Esophagus squamous epithelium (tissue), 5 donors: ENCODE measurements at places on chromosomes 2 and 18.

- no peaks in the 10 kb centered on the region for H3K36me3 ChIP-seq
- H3K4me1 ChIP-seq: peaks cover 49% of the 10 kb centered on the region
- peak overlapping the region; percentile 90 for H3K27ac ChIP-seq
- no peak for DNase-seq
- H3K27me3 ChIP-seq: no peaks in the 10 kb centered on the region
These were observed 556 bp downstream of the CYRIA start for GRCh38 chr2:16664809-16665747.

- DNase-seq: no peak
- H3K36me3 ChIP-seq: no peaks in the 10 kb centered on the region
- H3K4me3 ChIP-seq: no peak overlapping the region
- H3K4me1 ChIP-seq: peaks cover 35% of the 10 kb centered on the region
- no peak overlapping the region for H3K27ac ChIP-seq
These were observed 1.6 kb upstream of the PLA2R1 start for GRCh38 chr2:160063879-160064612.

GRCh38 chr2:152062125-152063091 lies 36.4 kb downstream of the CACNB4 start:
- peak overlapping the region; percentile 62 for H3K27ac ChIP-seq
- H3K4me3 ChIP-seq: no peak overlapping the region
- H3K27me3 ChIP-seq: no peaks in the 10 kb centered on the region

DNA sequence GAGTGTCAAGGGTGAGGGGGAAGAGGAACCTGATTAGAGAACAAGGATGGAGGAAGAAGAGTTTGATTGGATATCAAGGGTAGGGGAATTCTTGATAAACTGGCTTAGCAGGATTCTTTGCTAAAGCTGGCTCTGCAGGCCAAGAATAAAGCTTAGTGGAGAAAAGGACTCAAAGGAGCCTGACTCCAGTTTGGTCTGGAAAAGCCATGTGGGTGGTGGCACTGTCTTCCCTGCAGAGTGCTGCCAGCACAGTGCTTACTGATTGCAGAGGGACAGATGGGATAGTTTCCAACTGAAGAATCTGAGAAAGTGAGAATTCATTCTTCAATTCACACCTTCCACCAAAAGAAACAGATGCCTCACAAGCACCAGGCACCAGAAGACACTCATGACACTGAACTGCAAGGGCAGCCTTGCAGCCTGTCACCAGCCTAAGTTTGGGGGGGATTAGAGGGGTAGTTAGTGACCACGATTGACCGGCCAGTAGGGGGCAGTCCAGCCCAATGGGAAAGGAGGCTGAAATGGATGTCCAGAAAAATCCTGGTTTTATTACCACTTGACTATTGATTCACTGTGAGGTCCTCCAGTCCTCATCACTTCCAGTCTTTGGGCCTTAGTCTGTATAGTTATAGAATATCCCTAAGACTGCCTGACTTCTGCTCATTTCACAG lies 334.5 kb downstream of the SMAD2 start:
- no peaks in the 10 kb centered on the region for H3K4me1 ChIP-seq
- H3K4me3 ChIP-seq: no peak overlapping the region
- H3K27ac ChIP-seq: no peak overlapping the region
- no peaks in the 10 kb centered on the region for H3K36me3 ChIP-seq
- DNase-seq: no peak

GRCh38 chr2:29022679-29023078 lies 41.6 kb downstream of the TOGARAM2 start:
- DNase-seq: no peak
- H3K27ac ChIP-seq: no peak overlapping the region
- H3K4me1 ChIP-seq: peaks cover 10% of the 10 kb centered on the region
- H3K36me3 ChIP-seq: no peaks in the 10 kb centered on the region
- no peak overlapping the region for H3K4me3 ChIP-seq
- H3K27me3 ChIP-seq: no peaks in the 10 kb centered on the region

GRCh38 chr2:195730912-195731311 lies 73.9 kb downstream of the SLC39A10 start:
- no peak overlapping the region for H3K4me3 ChIP-seq
- DNase-seq: no peak
- H3K36me3 ChIP-seq: no peaks in the 10 kb centered on the region
- no peak overlapping the region for H3K27ac ChIP-seq
- H3K4me1 ChIP-seq: peaks cover 9% of the 10 kb centered on the region

- no peak overlapping the region for H3K4me3 ChIP-seq
- H3K36me3 ChIP-seq: no peaks in the 10 kb centered on the region
- H3K27me3 ChIP-seq: no peaks in the 10 kb centered on the region
- H3K4me1 ChIP-seq: no peaks in the 10 kb centered on the region
- H3K27ac ChIP-seq: no peak overlapping the region
These were observed 378.9 kb downstream of the GRB14 start for GRCh38 chr2:164242409-164242808.

- H3K4me1 ChIP-seq: no peaks in the 10 kb centered on the region
- no peaks in the 10 kb centered on the region for H3K27me3 ChIP-seq
- no peaks in the 10 kb centered on the region for H3K36me3 ChIP-seq
- DNase-seq: no peak
- H3K27ac ChIP-seq: no peak overlapping the region
- no peak overlapping the region for H3K4me3 ChIP-seq
These were observed 71.4 kb downstream of the NXPH2 start for GRCh38 chr2:138708682-138709241.

- no peak for DNase-seq
- no peak overlapping the region for H3K4me3 ChIP-seq
- H3K36me3 ChIP-seq: no peaks in the 10 kb centered on the region
- H3K27ac ChIP-seq: no peak overlapping the region
- H3K27me3 ChIP-seq: no peaks in the 10 kb centered on the region
- peaks cover 13% of the 10 kb centered on the region for H3K4me1 ChIP-seq
These were observed 50.0 kb upstream of the ITGA6 start for GRCh38 chr2:172377408-172377807.

- no peaks in the 10 kb centered on the region for H3K36me3 ChIP-seq
- peaks cover 23% of the 10 kb centered on the region for H3K27me3 ChIP-seq
- no peak for DNase-seq
- H3K4me1 ChIP-seq: peaks cover 29% of the 10 kb centered on the region
These were observed 118.2 kb downstream of the CLIP4 start for GRCh38 chr2:29233428-29233827.

DNA sequence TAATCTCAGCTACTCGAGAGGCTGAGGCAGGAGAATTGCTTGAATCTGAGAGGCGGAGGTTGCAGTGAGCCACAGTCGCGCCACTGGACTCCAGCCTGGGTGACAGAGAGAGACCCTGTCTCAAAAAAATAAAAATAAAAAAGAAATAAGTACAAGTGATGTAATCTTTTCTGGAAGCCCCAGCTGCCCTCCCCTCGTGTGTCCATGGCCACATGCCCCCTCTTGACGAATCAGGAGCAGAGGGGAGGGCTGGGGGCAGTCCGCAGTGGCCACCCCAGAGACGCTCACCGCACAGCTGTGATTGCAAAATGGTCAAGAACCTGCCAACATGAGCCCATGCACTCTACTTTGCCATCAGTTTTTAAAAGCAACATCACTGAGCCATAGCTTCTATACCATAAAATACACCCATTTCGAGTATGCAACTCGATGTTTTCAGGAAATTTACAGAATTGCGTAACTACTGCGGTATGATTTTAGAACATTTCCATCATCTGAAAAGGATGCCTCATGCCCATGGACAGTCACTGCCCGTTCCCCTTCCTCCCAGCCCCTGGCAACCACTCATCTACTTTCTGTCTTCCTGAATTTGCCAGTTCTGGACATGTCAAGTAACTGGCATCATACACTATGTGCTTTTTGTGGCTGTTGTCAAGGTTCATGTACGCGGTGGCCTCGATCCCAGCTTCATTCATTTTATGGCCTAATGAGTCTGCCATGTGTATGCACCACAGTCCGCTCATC lies 88.1 kb downstream of the NDUFA10 start:
- H3K4me3 ChIP-seq: no peak overlapping the region
- no peaks in the 10 kb centered on the region for H3K27me3 ChIP-seq
- no peak overlapping the region for H3K27ac ChIP-seq
- H3K4me1 ChIP-seq: no peaks in the 10 kb centered on the region
- no peaks in the 10 kb centered on the region for H3K36me3 ChIP-seq

DNA sequence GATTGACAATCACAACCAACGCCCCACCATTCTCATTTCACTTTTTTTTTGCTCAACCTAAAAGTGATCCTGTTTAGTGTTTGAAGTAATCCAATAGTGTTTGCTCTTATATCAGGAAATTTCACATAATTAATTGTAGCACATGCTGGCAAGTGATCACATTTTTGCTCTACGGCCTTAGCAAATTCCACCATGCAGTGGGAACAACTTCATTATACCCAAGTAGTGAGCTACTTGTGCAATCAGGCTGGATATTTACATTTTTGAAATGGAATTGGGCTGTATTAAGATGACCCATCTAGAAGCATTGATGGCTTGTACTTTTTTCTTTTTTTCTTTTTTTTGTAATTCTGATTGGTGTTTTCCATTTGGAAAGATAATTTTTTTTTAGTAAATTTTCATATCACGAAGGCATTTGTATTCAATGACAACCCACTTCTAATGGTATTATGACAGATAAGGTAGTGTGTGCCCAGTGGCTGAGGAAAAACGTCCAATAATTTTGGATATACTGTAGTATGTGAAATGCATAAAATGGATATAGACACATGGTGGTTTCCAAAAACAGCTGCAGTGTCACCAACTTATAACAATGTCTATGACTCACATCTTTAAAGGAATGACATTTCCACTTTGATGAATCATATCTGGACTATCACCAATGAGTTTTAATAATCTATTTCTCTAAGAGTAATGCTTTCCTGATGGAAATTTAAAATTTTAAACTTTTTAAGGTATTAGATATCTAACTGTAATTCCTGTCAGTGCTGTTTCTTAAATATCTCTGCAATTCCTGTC lies 130.6 kb downstream of the COL6A3 start:
- H3K4me3 ChIP-seq: no peak overlapping the region
- no peak for DNase-seq
- peak overlapping the region; percentile 63 for H3K27ac ChIP-seq
- peaks cover 7% of the 10 kb centered on the region for H3K4me1 ChIP-seq
- no peaks in the 10 kb centered on the region for H3K27me3 ChIP-seq

GRCh38 chr18:50662775-50663383 lies 103.0 kb downstream of the MAPK4 start:
- H3K4me3 ChIP-seq: no peak overlapping the region
- no peaks in the 10 kb centered on the region for H3K4me1 ChIP-seq
- H3K27me3 ChIP-seq: no peaks in the 10 kb centered on the region
- H3K36me3 ChIP-seq: no peaks in the 10 kb centered on the region
- DNase-seq: no peak
- H3K27ac ChIP-seq: no peak overlapping the region

- H3K36me3 ChIP-seq: no peaks in the 10 kb centered on the region
- no peaks in the 10 kb centered on the region for H3K27me3 ChIP-seq
- no peak overlapping the region for H3K4me3 ChIP-seq
- DNase-seq: no peak
These were observed 208.2 kb upstream of the EPHA4 start for GRCh38 chr2:221780281-221780688.

GRCh38 chr18:67731851-67732250 lies 215.3 kb upstream of the DSEL start:
- H3K36me3 ChIP-seq: no peaks in the 10 kb centered on the region
- no peak for DNase-seq
- H3K4me1 ChIP-seq: no peaks in the 10 kb centered on the region
- H3K4me3 ChIP-seq: no peak overlapping the region
- H3K27ac ChIP-seq: no peak overlapping the region

- DNase-seq: no peak
- no peaks in the 10 kb centered on the region for H3K36me3 ChIP-seq
- H3K27ac ChIP-seq: no peak overlapping the region
- H3K4me1 ChIP-seq: peaks cover 19% of the 10 kb centered on the region
These were observed 441.8 kb downstream of the ZEB2 start for GRCh38 chr2:144078106-144078505.

DNA sequence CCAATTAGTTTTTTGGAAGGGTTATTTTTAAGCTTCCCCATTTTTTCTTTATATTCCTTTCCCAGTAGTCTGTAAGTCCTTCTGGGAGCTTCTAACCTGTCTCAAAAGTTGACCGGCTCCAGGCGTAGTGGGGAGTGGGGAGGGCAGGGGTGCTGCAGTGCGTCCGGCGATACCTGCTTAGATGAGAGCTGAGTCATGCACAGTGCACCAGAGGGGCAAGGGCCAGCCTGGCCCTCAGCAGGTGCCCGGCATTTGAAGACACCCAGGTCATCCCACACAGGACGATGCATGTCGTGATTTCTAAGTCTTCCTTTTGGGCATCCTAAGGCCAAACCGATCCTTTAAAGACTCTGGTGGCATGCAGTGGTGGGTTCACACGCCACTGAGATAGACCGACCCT lies 73.4 kb downstream of the TPO start:
- H3K4me1 ChIP-seq: no peaks in the 10 kb centered on the region
- H3K36me3 ChIP-seq: no peaks in the 10 kb centered on the region
- H3K27me3 ChIP-seq: no peaks in the 10 kb centered on the region
- no peak for DNase-seq
- no peak overlapping the region for H3K27ac ChIP-seq
- no peak overlapping the region for H3K4me3 ChIP-seq

- no peaks in the 10 kb centered on the region for H3K27me3 ChIP-seq
- no peak overlapping the region for H3K27ac ChIP-seq
- DNase-seq: no peak
- H3K36me3 ChIP-seq: no peaks in the 10 kb centered on the region
- no peaks in the 10 kb centered on the region for H3K4me1 ChIP-seq
These were observed 87.7 kb upstream of the MYO3B start for GRCh38 chr2:170090229-170090628.

DNA sequence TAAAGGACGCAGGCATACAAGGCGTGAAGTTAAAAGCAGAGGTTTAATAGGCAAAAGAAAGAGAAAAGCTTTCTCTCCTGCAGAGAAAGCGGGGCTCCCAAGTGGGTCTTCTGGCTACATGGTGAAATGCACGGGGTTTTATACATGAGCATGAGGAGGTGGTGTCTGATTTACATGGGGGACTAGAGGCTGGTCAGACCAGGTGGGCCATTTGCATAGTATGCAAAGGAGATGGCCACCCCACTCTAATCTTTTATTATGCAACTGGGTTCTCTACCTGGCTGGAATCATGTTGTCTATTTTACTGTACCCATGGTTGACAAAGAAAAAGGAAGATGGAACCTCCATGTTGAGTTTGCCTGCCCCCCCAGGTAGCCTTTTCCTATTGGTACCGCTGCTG lies 356.2 kb downstream of the KCNJ3 start:
- no peak overlapping the region for H3K27ac ChIP-seq
- no peaks in the 10 kb centered on the region for H3K4me1 ChIP-seq
- H3K36me3 ChIP-seq: no peaks in the 10 kb centered on the region
- H3K27me3 ChIP-seq: no peaks in the 10 kb centered on the region
- H3K4me3 ChIP-seq: no peak overlapping the region
- no peak for DNase-seq

- no peak for DNase-seq
- H3K4me1 ChIP-seq: no peaks in the 10 kb centered on the region
- H3K27me3 ChIP-seq: no peaks in the 10 kb centered on the region
- H3K4me3 ChIP-seq: no peak overlapping the region
These were observed 68.3 kb downstream of the TET3 start for GRCh38 chr2:74052732-74053710.

DNA sequence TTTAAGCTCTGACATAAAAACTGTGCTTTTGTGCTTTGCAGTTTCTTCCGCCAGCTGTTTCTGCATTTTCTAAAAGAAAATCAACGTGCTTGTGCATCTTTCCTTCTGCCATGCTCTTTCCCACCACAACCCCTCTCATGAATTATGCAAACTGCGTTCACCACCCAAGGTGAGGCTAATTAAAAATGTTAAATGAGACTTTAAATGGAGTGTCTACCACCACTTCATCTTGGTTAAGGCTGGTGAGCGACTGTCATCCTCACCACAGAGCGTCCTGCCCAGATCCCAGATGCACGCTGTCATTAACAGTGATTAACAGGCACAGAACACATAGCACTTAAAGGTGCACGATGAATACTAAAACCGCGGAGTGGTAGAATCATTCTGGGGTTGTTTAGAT lies 250.5 kb upstream of the RAB6C start:
- DNase-seq: no peak
- no peaks in the 10 kb centered on the region for H3K27me3 ChIP-seq
- H3K4me3 ChIP-seq: no peak overlapping the region
- no peaks in the 10 kb centered on the region for H3K4me1 ChIP-seq
- H3K36me3 ChIP-seq: no peaks in the 10 kb centered on the region
- H3K27ac ChIP-seq: no peak overlapping the region
